ENCODE measurements at places on chromosomes 12 and 14.
A peak's percentile ranks its signal among the peaks of the same experiment; 100 is the strongest.

DNA sequence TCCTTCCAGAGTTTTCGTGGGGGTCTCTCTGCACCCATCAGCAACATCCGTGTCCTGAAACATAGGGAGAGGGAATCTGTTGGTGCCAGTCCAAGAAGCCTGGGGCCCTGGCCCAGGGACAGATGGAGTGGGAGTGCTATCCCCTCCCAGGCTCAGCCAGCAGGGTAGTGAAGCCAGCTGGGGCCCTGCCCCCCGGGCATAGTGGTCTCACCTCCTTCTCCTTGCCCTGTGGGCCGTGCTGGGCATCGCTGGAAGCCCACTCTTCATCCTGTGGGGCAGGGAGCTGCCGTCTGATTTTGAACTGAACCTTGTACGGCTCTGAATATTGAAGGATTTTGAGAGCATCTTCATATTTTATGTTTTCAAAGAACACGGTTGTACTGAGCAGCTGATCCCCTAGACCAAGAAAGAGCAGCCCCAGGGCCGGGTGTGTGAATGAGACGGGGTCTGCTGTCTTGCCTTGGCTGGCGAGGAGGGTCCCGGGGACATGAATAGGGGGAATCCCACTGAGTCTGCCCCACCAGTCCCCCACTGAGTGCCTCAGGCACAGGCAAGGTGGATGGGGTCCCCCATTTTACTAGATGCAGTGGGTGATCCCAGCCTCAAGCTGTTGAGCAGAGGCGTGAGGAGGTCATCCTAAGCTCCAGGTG, 23.3 kb downstream of the AHNAK2 start:
- no peak for DNase-seq

GRCh38 chr12:50924439-50925341, 27.7 kb upstream of the HIGD1C start:
- DNase-seq, result peak; percentile 12

DNA sequence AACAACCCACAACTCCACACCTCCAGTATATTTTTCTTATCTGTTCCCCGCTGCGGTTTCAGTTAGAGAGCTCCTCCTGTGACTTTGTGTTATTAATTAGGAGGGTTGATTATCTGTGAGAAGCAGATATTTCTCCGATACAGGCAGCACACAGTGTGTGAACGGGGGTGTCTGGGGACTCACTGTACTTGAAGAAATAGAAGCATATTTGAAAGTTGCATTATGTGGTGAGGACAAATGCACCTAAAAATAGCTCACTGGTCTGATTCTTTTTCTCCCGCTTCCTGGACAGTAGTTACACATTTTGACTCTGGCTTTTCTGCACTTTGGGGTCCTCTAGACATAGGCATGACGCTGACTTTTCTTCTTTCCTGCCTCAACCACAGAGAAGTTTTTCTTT, 277.7 kb downstream of the VRK1 start:
- DNase-seq, result no peak

- no peak for DNase-seq
These were observed 664.6 kb upstream of the FOXG1 start for GRCh38 chr14:28102001-28102400.

DNA sequence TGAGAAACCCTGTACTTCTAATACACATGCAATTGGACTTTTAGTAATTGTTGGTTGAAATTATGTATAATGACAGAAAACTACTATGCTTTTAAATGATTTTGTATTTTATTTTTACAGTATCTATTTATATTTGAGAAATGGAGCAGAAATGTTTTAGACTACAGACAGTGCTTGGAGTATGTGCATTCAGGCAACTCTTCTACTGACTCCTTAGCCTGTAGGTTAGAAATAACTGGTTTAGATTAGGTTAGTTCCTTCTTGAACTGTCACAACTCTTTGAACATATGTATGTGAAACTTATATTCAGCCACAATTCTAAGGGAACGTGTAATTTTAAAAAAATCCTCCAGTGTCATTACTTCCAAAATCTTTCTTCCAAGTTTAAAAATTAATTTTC, 1.7 kb downstream of the FGFR1OP2 start:
- no peak for DNase-seq

DNA sequence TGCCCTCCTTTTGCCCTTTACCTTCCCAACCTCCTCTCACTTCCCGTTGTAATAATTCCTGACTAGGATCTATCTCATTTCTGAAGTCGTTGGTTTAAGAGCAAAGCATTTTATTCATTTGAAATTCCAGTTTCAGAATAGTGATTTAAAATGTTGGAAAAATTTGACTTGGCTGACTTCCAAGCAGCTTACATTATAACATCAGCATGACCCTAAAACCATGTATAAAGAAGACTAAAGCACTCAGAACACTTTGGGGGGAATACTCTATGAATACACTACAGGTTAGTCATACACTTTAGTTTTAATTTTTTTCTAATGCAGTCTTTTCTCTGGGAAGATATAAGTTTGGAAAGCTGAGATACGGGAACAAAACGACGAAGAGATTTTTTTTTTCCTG, 161.1 kb downstream of the BTG1 start:
- DNase-seq, result no peak

GRCh38 chr12:111766608-111767361, at the start of gene ALDH2:
Gene ALDH2, plus strand, starts transcription at chr12:111766933. Its CDS starts 50 bp downstream, at chr12:111766983.
- DNase-seq, result no peak

- DNase-seq, result no peak
These were observed 4.0 kb upstream of the INF2 start for GRCh38 chr14:104685216-104685997.

GRCh38 chr12:38934078-38934584, 28.7 kb upstream of the CPNE8 start:
- no peak for DNase-seq

GRCh38 chr14:71638523-71639196, 293.6 kb upstream of the RGS6 start:
- DNase-seq, result no peak

- no peak for DNase-seq
These were observed 41.5 kb upstream of the NR2C1 start for GRCh38 chr12:95114766-95115405.

GRCh38 chr12:124233041-124233796, 61.7 kb upstream of the RFLNA start:
- DNase-seq, result no peak

- DNase-seq, result no peak
These were observed 66.8 kb downstream of the SRGAP1 start for GRCh38 chr12:63911341-63911740.

- no peak for DNase-seq
These were observed 62.6 kb upstream of the VASH1 start for GRCh38 chr14:76698631-76699030.

- DNase-seq, result no peak
These were observed 64.0 kb downstream of the PIWIL1 start for GRCh38 chr12:130401703-130402102.

Data from activated CD4-positive, alpha-beta T cell treated with anti-CD3 and anti-CD28 coated beads, Interleukin-2, amount 50 U/mL, for 16 hours (primary cell).